Fibroblast of lung (primary cell): ENCODE measurements at places on chromosomes 16 and 17. TPM values are rescaled to one million over a fixed set of nuclear protein-coding genes. Genes with fewer than 3 reads are reported as not detected.

- no peak for DNase-seq
- no peak overlapping the region for H3K27ac ChIP-seq
- no peak overlapping the region for H3K4me3 ChIP-seq
- peaks cover 2% of the 10 kb centered on the region for H3K27me3 ChIP-seq
Measured at GRCh38 chr17:18371455-18371854, 6.1 kb upstream of the EVPLL start.

- H3K27ac ChIP-seq = no peak overlapping the region
- H3K36me3 ChIP-seq = no peaks in the 10 kb centered on the region
- no peak overlapping the region for H3K4me3 ChIP-seq
- H3K27me3 ChIP-seq = no peaks in the 10 kb centered on the region
- no peak for DNase-seq
Measured at GRCh38 chr16:7343243-7343642, 10.6 kb downstream of the RBFOX1 start.

- H3K27ac ChIP-seq = peak overlapping the region; percentile 97
- DNase-seq = peak; percentile 53
Measured at GRCh38 chr16:86508028-86508946, 2.0 kb upstream of the FOXF1 start.

TSPAN10 gene
- total RNA-seq = 1.0 and 3.0 TPM in 2 replicates

CEMP1 gene
- not detected in 2 replicates for total RNA-seq

DNA sequence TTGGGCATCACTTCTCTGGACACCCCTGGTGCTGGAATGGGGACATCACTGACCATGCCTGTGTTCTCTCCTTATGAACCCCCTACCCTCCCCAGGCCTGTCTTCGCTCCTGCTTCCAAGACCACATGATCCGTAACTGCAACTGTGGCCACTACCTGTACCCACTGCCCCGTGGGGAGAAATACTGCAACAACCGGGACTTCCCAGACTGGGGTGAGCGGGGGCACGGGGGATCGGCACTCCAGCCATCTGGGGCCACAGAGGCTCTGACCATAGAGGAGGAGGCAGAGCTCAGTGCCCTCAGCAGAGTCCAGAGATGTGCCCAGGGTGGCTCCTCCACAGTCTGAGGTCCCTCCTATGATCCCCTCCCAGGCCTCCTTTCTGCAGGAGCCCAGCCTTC is 73.5 kb downstream of the SCNN1B start:
- DNase-seq = no peak
- no peak overlapping the region for H3K27ac ChIP-seq
- no peaks in the 10 kb centered on the region for H3K4me1 ChIP-seq
- H3K4me3 ChIP-seq = no peak overlapping the region
- peaks cover 2% of the 10 kb centered on the region for H3K27me3 ChIP-seq

DNA sequence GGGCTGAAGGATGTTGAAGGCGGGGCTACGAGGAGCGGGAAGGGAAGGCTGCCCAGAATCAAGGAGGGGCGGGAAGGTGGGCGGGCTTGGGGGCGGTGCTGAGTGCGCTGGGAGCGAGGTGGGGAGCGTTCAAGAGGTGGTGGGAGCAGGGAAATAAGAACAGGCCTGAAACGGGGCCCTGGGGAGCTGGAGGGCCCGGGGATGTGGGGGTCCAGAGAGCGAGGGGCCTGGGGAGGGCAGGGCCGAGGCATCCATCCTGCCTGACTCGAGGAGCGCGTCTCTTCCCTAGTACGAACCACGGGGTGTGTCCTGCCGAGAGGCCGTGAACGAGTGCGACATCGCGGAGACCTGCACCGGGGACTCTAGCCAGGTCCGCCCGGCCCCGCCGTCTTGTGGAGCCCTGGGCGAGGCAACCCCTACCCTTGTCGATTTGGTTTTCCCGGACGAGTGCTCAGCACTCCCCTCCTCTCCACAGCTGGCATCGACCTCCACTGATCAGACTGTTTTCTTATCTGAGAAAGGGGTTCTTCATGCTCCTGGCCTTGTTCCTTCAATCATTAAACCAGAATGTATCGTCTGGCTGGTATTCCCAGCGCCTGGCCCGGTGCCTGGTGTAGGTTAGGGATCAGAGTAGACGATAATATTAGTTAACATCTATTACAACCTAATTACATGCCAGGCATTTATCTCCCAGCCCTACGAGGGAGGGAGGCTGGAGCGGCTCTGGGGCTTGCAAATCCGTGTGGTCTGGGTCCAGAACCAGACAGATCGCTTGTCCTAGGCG is 17.2 kb downstream of the ADAM11 start:
- H3K4me1 ChIP-seq = peaks cover 7% of the 10 kb centered on the region
- no peak overlapping the region for H3K27ac ChIP-seq
- DNase-seq = no peak
- H3K4me3 ChIP-seq = peak overlapping the region; percentile 41
- H3K36me3 ChIP-seq = no peaks in the 10 kb centered on the region

DNA sequence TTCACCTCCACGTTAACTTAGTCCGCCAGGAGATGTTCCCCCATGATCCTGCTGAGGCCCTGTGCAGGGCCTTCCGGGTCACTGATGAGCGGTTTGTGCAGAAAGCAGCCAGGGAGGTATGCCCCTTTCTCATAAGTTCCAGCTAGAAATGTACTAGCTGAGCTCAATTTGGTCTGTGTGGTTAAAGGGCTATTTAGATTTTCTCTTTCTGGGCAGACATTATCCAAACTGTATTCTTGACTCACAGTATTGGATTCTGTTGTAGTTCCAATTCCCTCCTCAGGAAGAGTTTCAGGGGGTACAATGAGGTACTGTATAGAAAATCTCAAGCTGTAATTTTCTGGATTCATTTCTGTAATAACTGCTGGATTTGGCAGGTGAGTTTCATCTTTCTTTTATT is 137.1 kb downstream of the TRIM37 start:
- no peak overlapping the region for H3K4me3 ChIP-seq
- H3K27ac ChIP-seq = no peak overlapping the region
- DNase-seq = no peak
- no peaks in the 10 kb centered on the region for H3K36me3 ChIP-seq
- no peaks in the 10 kb centered on the region for H3K27me3 ChIP-seq

DNA sequence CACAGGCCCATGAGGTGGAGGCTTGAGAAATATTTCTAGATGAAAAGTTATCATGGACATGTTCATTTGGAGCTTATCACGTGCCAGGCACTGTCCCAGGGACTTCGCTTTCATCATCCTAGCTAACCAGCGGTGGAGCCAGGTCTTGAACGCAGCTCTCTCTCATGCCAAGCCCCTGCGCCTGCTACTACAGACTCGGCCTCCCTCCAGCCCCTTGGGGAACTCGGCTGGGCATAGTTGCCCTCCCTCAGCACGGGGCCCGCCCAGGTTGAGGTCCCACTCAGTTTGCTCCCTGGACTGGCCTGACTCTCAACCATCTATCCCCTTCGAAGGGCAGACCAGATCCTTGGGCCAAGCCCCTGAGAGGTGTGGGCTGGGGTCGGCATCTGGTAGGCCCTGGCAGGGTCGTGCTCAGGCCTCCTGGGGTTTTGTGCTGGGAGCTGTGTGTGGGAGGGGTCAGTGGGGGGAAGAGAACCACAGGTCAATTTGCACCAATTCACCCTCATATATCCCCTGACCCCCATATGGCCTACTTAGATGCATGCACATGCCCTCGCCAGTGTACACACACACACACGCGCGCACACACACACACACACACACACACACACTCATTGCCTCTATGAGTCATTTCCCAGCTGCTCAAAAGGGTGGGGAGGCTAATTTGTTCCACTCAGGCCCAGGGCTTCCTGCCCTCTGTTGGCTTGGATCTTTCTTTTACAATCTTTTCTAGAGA is 12.1 kb upstream of the SCN4A start:
- H3K36me3 ChIP-seq = no peaks in the 10 kb centered on the region
- DNase-seq = peak; percentile 95
- H3K27ac ChIP-seq = no peak overlapping the region
- H3K27me3 ChIP-seq = no peaks in the 10 kb centered on the region
- peaks cover 3% of the 10 kb centered on the region for H3K4me1 ChIP-seq

DNA sequence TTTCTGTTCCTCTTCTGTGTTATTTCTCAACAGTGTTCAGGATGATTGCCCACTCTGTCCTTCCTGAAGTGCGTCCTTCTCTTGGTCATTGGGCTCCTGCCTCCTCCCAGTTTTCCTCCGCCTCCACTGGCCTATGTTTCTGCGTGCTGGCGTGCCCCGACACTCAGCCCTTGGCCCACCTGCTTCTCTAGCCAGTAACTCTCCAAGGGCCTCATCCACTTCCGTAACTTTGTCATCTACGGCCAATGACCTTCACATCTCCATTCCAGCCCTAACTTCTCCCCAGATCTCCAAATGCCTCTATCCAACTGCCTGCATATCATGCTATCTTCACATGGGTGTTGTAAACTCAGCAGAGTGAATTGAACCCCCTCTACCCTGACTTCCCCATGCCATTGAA is 39.6 kb upstream of the RPL38 start:
- no peaks in the 10 kb centered on the region for H3K36me3 ChIP-seq
- H3K4me1 ChIP-seq = no peaks in the 10 kb centered on the region
- H3K27me3 ChIP-seq = no peaks in the 10 kb centered on the region
- no peak for DNase-seq
- no peak overlapping the region for H3K27ac ChIP-seq

SLC7A5 gene
- total RNA-seq = 19.5 and 38.3 TPM in 2 replicates

NRN1L gene
- total RNA-seq = 0.17 TPM in 1 of 2 replicates, not detected in the other

DNA sequence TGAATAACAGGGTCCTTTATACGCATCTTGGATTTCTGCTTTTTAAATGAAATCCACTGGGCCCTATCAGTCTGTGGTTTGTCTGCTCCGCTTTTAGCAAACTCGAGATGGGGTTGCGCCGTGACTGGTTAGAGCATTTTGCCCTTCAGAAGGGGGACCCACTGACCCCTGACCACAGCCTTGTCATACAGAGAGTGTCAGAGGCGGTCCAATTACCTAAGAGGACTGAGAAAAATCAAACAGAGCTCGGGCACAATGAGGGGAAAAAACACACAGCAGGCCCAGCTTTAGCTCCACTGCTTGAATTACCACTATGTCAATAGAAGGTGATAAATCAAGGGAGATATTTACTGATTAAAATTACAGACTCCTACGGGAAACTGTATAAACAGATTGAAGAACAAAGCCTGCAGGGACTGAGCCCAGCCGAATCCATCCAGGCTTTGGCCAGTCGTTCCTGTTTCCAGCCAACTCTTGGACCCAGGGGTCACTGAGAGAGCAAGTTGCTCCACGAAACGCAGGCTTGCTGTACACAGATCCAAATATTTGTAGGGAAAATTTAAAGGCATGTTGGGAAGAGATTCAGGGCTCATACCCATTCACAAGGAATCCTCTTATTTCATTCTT is 131.9 kb upstream of the ZFHX3 start:
- H3K36me3 ChIP-seq = no peaks in the 10 kb centered on the region
- H3K4me1 ChIP-seq = peaks cover 3% of the 10 kb centered on the region
- no peaks in the 10 kb centered on the region for H3K27me3 ChIP-seq
- DNase-seq = no peak
- no peak overlapping the region for H3K4me3 ChIP-seq

ITGA2B gene
- total RNA-seq = 0.26 and 0.66 TPM in 2 replicates

KIF2B gene
- not detected in 2 replicates for total RNA-seq

DNA sequence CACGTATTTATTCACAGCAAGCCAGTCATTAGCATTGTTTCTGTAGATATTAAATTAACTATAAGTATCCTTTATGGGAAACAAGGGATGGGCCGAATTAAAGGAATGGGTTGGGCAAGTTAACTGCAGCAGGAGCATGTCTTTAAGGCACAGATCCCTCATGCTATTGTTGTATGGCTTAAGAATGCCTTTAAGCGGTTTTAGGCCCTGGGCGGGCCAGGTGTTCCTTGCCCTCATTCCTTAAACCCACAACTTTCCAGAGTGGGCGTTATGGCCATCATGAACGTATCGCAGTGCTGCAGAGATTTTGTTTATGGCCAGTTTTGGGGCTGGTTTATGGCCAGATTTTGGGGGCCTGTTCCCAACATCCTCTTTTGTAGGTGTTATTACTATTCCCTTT is 9.1 kb downstream of the PHKB start:
- peaks cover 2% of the 10 kb centered on the region for H3K36me3 ChIP-seq
- no peak for DNase-seq
- H3K27ac ChIP-seq = no peak overlapping the region
- no peaks in the 10 kb centered on the region for H3K4me1 ChIP-seq
- H3K4me3 ChIP-seq = no peak overlapping the region
- H3K27me3 ChIP-seq = no peaks in the 10 kb centered on the region

GRCh38 chr17:73022694-73023093 is 69.8 kb downstream of the SLC39A11 start:
- H3K27me3 ChIP-seq = no peaks in the 10 kb centered on the region
- no peak overlapping the region for H3K27ac ChIP-seq
- no peak overlapping the region for H3K4me3 ChIP-seq
- no peaks in the 10 kb centered on the region for H3K36me3 ChIP-seq
- DNase-seq = no peak

GRCh38 chr16:974001-974601 is 3.3 kb upstream of the LMF1 start:
- H3K27me3 ChIP-seq = peaks cover 12% of the 10 kb centered on the region
- H3K4me1 ChIP-seq = peaks cover 2% of the 10 kb centered on the region
- no peak for DNase-seq
- no peak overlapping the region for H3K27ac ChIP-seq

DNA sequence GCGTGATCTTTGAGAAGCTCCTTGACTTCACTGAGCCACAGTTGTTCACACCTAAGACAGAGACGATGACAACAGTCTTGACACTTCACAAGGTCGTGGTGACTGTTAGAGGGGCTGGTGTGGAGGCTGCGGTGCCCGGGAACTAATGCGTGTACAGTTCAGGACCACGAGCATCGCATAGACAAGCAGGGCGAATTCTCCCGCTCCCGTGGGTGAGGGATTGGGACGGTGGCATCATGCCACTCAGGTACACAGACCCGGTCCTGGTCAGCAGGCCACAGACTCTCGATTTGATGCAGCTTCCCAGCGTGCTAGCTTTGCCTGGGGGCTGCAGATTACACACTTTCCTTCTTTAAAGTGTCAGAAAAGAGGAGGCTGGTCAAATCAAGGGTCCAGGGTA is 24.7 kb downstream of the CEP295NL start:
- peaks cover 11% of the 10 kb centered on the region for H3K36me3 ChIP-seq
- no peaks in the 10 kb centered on the region for H3K27me3 ChIP-seq
- H3K4me3 ChIP-seq = no peak overlapping the region

DOC2B gene
- not detected in 2 replicates for total RNA-seq
